Smooth muscle cell of trachea (primary cell): ENCODE measurements at places on chromosomes 1 and 21. TPM values are rescaled to one million over a fixed set of nuclear protein-coding genes. Genes with fewer than 3 reads are reported as not detected.

Gene TTC4
- total RNA-seq = 23.0 and 26.0 TPM in 2 replicates

Gene RAB3B
- 29.5 and 33.7 TPM in 2 replicates for total RNA-seq

Gene CGN
- total RNA-seq = not detected in 2 replicates

Gene LHX8
- under 0.01 TPM in 1 of 2 replicates, not detected in the other for total RNA-seq

Gene CRABP2
- total RNA-seq = 248 and 256 TPM in 2 replicates

Gene EPS15
- 56.6 and 79.1 TPM in 2 replicates for total RNA-seq

Gene POU2F1
- total RNA-seq = 2.5 and 4.4 TPM in 2 replicates

Gene HMCN1
- 7.4 and 10.9 TPM in 2 replicates for total RNA-seq

Gene ADAR
- total RNA-seq = 73.9 and 102 TPM in 2 replicates

Gene MANEAL
- 0.15 and 1.8 TPM in 2 replicates for total RNA-seq

Gene PYCR2
- 29.1 and 44.0 TPM in 2 replicates for total RNA-seq
